ENCODE measurements at places on chromosomes 6 and 20.

DNA sequence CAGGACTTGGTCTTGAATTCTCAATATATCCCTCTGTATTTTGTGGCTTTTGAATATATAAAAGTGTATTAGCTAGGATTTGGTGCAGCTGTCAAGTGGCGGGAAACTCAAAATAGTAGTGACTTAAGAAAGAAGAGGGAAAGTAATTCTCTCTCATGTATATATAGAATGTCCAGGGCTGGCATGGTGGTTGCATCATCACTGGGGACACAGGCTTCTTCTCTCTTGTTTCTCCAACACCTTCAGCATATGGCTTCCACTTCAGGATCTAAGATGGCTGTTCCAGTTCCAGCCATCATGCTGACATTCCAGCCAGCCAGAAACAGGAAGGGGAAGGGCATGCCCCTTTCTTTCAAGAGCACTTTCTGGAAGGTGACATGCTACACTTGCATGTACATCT, 11.8 kb upstream of the GPR6 start:
- DNase-seq = no peak

DNA sequence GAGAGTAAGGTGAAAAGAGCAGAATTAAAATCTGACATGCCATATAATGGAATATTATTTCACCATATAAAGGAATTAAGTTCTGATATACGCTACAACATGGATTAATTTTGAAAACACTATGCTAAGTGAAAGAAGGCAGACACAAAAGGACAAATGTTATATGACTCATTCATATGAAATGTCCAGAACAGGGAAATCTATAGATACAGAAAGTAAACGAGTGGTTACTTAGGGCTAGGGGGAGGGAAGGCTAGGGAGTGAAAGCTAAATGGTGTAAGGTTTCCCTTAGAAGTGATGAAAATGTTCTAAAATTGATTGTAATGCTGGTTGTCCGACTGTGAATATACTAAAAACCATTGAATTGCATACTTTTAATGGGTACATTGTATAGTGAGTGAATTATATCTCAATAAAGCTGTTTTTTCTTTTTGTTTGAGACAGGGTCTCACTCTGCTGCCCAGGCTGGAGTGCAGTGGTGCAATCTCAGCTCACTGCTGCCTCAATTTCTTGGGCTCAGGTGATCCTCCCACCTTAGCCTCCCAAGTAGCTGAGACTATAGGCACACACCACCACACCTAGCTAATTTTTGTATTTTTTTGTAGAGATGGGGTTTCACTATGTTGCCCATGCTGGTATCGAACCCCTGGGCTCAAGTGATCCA, 8.2 kb downstream of the PRPH2 start:
- no peak for DNase-seq

DNA sequence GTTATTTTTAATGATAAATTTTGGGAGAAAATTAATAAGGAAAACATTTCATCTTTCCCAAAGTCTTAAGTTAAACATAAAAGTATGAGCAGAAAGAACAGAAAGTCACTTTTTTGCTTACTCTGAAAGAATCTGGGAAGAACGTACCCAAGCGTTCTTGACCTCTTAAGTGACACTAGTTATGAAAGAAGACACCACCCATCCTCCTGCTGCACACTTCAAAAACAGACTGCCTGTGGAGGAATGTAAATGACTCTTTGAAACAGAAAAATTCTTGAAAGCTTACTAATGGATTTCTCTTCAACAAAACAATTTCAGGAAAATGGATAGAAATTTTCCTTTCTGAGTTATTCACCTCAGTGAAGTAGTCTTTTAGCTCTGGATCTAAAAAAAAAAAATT, 227.7 kb downstream of the MEI4 start:
- DNase-seq = no peak

DNA sequence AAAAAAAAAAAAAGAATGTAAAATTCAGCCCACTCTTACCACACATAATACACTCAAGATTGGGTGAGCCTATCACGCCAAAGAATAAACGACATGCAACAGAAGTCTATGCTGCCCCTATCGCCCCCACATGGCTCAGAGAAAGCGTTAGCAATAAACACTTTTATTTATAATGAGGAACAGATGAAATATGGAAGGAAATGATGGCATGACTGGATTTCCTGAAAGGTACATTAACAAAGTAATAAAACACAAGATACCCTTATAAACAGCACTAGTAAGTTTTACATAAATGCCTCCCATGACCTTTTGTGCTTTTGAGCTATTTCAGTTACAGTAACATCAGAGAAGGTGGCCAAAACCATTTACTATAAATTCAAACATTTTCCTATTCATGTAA, 71.4 kb upstream of the SCAF8 start:
- DNase-seq = no peak

- no peak for DNase-seq
These were observed 23.8 kb upstream of the TAF8 start for GRCh38 chr6:42026540-42026939.

DNA sequence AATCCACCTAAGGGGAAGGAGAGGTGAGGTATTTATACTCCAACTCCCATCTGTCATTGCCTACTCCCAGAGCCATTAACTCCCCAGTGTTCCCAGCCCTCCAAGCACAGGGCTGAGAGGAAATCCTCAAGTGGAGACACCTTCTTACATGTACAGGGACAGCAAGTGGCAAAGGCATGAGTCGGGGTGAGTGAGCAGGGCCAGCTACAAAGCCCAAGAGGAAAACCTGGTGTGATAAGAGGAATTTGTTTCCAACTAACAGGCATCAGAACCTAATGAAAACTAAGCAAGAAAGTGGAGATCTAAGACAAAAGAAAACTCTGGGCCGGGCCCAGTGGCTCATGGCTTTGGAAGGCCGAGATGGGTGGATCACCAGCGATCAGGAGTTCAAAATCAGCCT, 70.0 kb upstream of the SRSF6 start:
- no peak for DNase-seq

- DNase-seq = no peak
These were observed 22.0 kb upstream of the VSTM2L start for GRCh38 chr20:37880726-37881591.

DNA sequence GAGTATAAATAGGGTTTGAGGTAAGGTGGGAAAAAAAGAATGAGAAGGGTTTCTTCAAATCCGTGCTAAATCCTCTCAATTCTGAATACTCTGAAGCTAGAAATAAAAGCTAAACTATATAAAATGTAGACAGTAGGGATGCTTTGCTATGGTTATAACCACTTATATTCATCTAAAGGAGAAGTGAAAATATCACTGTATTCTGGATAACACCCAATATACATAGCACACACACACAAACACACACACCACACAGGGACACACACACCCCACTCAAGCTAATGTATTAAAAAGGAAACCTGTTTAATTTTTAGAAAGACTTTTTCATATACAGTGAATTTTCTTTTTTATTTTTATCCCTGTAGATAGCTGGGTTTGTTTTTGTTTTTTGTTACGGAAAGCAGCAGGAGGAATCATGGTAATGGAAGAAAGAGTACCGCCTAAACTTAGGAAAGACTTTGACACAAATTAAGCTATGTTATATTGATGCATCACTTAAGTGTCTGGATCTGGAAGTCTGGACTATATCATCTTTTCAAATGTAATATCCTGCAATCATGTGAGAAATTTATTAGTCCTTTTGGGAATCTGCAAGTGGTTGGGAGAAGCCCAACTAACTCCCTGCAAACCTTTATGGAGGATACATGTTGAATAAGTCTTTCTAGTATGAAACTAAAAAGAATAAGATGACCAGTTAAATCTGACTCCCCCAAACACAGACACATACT, 68.4 kb upstream of the FABP7 start:
- no peak for DNase-seq

- no peak for DNase-seq
These were observed 36.3 kb downstream of the FAM50B start for GRCh38 chr6:3885262-3886036.

DNA sequence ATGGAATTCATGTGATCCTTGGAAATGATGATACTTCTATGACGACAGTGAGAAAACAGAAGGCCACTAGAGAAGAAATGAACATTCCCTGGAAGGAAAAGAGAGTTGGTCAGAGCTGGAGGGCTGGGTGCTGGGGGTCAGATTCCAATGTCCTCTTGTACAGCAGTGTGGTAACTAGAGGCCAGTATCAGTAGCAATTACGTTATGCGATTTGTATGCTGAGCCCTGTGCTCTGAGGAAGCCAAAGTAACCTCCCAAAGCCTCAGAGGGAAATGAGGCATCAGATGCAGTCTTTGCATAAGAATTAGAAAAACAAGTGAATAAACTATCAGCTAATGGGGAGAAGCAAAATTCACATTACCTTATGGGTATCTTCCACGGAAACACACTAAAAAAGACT, 65.5 kb upstream of the SLC4A11 start:
- no peak for DNase-seq

DNA sequence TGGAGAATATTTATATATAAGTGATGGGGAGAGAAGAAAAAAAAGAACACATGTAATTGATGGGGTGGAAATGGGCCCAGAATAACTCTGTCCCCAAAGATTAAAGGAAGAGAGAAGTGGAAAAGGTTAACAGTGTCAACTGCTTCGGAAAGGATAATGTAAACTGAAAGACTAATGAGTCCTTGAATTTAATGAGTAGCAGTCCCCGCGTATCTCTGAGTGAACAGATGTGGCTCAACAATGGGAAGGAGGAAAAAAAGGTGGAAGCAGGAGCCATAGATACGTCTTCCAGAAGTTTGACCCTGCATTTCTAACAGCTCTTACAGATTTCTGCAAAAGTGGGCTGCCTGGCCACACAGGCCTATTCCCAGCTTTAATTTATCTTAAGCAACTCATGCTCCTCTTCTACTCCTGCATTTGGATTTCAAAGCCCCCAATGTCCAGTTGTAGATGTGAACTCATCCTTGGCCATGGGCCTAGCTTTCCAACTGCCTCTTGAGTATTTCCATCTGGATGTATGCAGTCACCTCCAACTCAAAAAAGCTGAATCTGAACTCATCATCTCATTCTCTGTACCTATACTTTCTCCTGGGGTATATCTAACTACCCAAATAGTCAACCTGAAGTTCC, 61.3 kb downstream of the DST start:
- DNase-seq = no peak

- no peak for DNase-seq
These were observed 18.4 kb downstream of the EDN3 start for GRCh38 chr20:59318803-59319202.

- no peak for DNase-seq
These were observed 13.4 kb downstream of the CYP24A1 start for GRCh38 chr20:54160065-54161007.

GRCh38 chr6:112153926-112154607, 66.7 kb downstream of the FAM229B start:
- DNase-seq = no peak

GRCh38 chr20:13412806-13413445, 191.9 kb downstream of the ISM1 start:
- no peak for DNase-seq

GRCh38 chr6:140485740-140486449, 1111.4 kb upstream of the CITED2 start:
- DNase-seq = no peak

DNA sequence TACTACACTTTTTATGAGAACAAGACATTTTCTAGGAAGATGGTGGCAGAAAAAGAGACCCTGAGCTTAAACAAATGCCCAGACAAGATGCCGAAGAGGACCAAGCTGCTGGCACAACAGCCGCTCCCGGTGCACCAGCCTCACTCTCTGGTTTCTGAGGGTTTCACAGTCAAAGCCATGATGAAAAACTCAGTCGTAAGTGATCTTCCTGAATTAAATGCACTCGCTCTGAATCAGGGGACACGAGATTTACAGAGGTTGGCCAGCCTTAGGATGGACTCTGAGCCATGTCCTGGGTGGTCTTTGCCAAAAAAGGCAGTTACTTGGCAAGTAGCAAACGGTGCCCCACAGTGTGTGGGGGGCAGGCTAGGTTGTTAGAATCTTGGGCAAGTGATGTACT, 423 bp downstream of the PACRG start:
- DNase-seq = no peak

GRCh38 chr6:33935439-33936080, 131.8 kb upstream of the MLN start:
- no peak for DNase-seq

DNA sequence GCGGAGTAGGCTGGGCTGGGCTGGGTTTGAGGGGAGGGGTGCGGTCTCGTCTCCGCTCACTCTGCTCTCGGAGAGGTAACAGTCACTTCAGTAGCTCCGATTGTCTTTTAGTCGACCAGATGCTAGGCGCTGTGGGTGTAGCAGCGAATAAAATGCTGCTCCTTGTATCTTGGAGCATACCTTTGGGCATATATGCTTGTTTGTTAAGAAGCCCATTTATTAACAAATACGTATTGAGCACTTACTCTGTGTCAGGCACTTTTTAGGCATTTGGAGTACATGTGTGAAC, 545 bp downstream of the ACTR5 start:
- DNase-seq = peak; percentile 63

GRCh38 chr20:56735084-56735642, 106.1 kb downstream of the TFAP2C start:
- no peak for DNase-seq

DNA sequence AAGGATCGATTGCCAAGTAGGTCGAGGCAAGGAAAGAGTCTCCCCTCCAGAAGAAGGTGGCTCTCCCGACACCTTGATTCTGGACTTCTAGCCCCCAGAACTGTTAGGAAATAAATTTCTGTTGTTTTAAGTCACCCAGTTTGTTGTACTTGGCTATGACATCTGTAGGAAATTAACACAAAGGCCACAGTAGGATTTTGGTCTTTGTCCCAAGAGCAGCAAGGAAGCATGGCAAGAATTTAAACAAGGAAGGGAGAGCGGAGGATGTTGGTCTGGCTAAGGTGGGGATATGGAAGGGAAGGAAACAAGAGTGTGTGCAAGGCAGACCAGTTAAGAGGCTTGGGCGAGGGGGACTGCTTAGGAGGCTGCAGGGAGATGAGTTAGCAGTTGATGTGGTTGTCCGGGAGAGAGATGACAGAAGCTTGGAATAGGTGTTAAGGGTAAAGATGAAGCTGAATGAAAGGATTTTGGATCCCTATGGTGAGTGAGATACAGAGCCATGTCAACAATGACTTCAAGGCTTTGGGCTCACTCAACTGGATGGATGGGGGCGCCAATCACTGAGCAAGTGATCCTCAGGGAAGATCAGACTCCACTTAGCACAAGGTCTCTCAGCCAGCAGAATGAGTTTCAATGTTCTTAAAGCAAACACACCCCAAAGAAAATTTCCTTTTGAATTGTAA, 140.5 kb upstream of the ZNF217 start:
- no peak for DNase-seq

- no peak for DNase-seq
These were observed 81.3 kb upstream of the BMP2 start for GRCh38 chr20:6686171-6686570.

- DNase-seq = no peak
These were observed 37.1 kb upstream of the B4GALT5 start for GRCh38 chr20:49750611-49751396.

Data from activated CD8-positive, alpha-beta memory T cell treated with anti-CD3 and anti-CD28 coated beads, Interleukin-2, amount 50 U/mL, for 4 hours (primary cell).